T-helper 22 cell (primary cell): ENCODE measurements at places on chromosomes 12 and 14.

- no peak for DNase-seq
Observed at GRCh38 chr12:64412459-64412858, 8.3 kb downstream of the XPOT start.

- DNase-seq: no peak
Observed at GRCh38 chr14:45028107-45028626, 55.7 kb upstream of the PRPF39 start.

DNA sequence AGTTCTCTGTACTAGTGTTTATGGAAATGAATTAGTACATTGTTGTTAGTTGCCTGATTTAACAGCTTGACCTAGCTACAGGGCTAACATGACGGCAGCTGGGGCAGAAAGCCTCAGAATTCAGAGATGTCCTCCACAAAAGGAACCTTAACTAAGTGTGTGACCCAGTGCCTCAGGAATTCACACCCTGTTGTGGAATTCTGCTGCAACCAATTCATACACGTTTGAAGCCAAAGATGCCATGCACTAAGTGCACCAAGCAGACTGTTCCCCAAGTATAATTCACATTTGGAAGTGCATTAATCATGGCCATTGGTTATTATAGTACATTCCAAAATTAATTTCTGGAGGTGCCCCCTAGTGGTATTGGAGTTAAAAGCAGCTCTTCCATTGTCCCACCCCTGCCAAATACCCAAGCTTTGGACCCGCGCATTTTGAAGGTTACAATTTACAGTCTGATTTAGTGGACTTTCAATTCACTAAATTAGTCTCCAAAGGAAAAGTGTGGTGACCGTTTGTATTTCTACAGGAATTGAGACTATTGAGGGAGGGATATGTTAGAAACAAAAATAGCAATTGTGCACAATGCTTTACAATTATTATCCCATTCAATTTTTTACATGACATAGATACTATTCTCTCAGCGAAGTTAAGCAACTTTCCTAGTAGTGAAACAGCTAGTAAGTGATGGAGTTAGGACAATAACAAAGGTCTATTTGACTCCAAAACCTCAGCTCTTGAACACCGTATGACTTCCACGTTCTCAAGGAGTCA is 85.9 kb downstream of the PAX9 start:
- DNase-seq: no peak

GRCh38 chr14:68286667-68287066 is 467.1 kb downstream of the RAD51B start:
- DNase-seq: no peak

GRCh38 chr12:81729781-81730180 is 29.4 kb downstream of the PPFIA2 start:
- DNase-seq: no peak
